Umbilical cord (tissue), 2 donors: ENCODE measurements at places on chromosomes 16 and 17.

DNA sequence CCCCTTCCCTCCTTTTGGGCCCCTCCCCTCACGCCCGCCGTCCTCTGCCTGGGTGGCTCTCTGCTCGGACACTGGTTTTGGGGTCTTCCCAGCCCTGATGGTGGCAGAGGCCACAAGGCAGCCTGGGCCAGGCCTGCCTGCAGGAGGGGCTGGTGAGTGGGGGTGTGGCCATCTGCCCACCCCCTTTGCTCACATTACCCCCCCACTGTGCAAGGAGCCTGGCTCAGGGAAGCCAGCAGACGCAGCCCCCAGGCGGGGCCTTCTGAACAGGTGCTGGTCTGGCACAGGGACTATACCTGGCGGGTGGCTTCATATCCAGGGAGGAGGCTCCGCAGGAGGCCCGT lies 10.7 kb upstream of the ZFPM1 start:
- DNase-seq = no peak

DNA sequence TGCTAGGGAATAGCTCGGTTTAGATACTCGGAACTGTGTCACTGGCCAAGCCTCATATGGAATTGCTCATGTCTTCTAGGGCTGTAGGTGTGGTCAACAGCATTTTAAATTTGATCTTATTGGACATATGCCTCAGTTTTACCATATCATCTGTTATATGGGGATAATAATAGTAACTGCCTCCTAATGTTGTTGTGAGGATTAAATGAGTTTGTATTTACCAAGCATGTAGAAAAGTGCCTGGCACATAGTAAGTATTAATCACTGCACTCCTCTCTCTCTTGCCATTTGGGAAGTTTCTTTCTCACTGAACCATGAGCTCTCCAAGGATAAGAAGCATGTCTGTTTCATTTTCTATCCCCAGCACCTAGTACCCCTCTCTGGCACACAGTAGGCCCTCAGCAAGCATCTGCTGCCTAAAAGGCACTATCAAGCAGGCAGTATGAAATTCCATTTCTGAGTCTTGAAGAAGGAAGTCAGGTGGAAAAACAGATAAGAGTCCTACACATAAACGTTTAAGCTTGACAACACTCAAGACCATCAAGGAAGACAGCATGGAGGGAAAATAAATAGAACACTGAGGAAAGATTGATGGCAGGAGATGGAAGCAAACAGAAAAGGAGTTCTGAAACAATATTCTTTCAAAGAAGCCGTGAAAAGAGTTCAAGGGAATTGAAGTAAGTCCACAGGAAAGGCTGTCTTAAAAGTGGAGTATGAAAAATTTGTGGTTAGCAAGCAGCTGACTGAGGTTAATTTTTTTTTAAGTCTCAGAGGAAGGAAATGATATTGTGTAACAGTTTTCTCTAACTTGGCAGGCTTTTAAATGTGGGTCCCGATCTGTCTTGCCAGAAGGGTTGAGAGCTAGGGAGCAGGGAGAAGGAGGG lies 2.2 kb upstream of the ATP6V0A1 start:
- peak; percentile 74 for DNase-seq

DNA sequence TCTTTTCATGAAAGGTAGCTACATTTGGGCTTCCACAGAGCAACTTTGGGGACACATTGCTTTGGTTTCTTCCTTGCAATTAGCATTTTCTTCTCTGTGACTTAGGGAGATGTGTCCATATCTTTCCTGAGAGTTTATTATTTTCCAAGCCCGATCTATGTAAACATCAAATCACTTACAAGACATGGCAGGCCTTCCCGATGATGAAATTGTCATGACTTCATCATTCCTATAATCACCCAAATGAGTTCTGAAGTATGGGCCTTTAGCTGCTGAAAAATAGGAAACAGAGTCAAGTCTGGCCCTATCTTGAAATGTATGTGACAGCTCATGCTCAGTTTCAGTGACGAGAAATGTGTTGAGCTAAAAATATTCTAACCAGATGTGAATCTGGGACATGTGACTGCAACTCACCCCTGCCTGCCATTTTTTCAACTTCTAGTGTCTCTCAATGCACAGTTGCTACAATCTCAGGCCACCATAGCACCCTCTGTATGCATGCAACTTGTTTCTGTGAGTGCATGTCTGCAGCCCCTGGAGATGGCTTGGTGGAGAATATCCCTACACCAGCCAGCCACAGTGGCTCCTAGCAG lies 199.6 kb upstream of the MAF start:
- DNase-seq = no peak

GRCh38 chr16:31071861-31072260 lies 2.2 kb downstream of the ZNF668 start:
- no peak for DNase-seq

DNA sequence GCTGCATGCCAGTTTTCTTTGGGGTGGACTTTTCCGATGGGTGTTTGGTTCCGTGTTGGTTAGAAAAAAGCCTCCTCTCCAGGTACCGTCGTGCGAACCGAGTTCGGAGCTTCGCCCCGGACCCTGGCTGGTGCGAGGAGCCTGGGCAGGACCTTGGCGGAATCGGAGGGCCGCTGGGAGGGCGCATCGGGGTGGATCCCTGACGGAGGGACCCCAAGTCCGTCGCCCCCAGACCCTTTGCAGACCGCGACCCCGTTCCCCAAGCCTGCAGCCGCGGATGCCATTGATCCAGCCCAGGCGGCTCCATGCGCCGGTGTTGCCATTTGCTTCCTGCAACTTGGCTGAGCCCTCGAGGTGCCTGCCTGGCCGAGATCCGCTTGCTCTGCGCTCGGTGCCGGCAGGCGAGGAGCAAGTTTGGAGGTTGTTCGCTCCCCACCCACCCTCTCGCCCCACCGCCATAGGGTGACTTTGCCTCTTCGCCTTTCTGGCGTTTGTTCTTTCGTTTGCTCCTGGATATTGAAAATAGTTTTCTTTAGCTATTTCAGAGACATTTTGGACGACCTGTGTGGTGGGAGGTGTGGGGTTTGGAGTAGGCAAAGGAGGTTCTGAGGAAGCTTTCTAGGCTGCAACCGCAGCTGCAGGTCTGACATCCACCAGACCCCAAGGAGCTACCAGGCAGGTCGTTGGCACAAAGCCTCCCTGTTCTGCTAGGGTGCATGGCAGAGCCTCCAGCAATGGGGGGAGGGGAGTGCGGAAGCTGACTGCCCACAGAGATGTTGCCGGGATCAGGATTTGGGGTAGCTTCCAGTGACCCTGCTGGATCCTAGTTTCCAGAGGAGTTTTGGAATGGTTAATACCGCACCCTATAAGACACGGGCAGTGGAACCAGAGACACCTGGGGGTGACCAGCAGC lies 58.2 kb downstream of the RAP1GAP2 start:
- no peak for DNase-seq

GRCh38 chr17:65154770-65155589 lies 17.8 kb downstream of the RGS9 start:
- no peak for DNase-seq

DNA sequence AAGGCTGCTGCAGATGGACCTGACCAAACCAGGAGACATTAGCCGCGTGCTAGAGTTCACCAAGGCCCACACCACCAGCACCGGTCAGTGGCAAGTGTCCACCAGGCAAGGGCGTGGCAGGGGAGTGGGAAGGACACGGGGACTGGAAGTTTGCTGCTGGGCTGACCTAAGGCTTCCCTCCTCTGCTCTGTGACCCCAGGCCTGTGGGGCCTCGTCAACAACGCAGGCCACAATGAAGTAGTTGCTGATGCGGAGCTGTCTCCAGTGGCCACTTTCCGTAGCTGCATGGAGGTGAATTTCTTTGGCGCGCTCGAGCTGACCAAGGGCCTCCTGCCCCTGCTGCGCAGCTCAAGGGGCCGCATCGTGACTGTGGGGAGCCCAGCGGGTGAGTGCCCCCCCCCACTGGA lies 4.8 kb downstream of the HSD11B2 start:
- DNase-seq = no peak

GRCh38 chr16:2429771-2430663 lies 770 bp downstream of the CCNF start:
- DNase-seq = peak; percentile 35

DNA sequence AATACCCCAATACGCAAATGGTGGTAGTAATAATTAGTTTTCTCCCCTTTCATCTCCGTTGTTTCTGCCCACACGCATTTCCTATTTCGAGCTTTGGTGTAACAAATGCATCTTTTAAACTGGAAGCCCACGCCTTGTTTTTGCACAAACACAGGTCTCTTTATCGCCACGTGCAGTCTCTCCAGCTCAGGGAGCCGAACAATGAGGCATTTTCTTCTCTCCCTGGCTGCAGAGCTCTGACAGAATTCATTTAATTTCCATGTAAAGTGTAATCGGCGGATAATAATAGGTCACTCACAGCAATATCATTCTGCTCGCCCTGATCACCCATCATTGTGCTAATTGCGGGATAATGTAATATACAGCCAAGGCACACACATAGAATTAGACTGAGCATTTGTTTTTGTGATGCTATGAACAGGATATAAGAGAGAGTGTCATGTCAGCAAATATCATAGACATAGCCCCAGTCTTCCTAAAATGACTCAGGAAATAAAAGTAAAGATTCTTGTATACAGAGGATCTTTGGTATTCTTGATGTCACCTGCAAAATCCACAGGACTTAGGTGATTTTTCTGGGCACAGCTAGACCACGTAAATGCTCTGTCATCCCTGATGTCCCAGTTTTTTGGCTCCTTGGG lies 452.6 kb upstream of the CDH11 start:
- no peak for DNase-seq

- peak; percentile 60 for DNase-seq
Measured at GRCh38 chr17:336110-337021, 16.2 kb downstream of the RPH3AL start.

DNA sequence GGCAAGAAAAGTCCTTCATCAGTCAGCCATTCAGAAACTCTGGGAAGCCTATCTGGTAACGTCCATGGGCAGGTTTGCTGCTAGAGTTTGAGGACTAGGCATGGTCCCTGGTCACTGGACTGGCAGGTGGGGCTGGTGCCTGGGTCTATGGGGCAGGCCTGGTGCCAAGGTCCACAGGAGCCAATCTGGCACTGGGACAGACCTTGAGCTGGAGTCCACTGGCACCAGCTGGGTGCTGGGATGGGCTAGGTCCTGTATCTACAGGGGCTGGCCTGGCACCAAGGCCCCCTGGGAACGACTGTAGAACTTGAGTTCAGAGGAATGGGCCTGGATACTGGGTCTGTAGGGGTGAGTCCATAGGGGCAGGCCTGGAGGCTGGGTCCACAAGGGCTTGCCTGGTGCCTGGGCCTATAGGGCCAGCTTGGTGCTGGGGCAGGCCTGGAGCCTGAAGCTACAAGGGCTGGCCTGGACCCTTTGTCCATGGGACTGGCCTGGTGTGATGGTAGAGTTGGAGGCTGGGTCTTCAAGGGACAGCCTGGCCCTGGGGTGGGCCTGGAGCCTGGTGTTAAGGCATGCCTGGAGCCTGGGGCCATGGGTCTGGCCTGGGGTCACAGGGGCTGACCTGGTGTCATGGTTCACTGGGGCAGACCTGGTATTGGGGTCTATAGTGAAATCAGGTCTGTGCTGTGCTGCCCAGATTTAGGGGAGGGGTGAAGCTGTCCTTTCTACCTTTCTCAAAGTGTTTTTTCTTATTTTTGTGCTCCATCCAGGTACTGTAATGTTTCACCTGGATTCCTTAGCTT lies 30.5 kb upstream of the NKD1 start:
- no peak for DNase-seq

- DNase-seq = no peak
Measured at GRCh38 chr17:1552932-1553331, 9.7 kb downstream of the PITPNA start.

DNA sequence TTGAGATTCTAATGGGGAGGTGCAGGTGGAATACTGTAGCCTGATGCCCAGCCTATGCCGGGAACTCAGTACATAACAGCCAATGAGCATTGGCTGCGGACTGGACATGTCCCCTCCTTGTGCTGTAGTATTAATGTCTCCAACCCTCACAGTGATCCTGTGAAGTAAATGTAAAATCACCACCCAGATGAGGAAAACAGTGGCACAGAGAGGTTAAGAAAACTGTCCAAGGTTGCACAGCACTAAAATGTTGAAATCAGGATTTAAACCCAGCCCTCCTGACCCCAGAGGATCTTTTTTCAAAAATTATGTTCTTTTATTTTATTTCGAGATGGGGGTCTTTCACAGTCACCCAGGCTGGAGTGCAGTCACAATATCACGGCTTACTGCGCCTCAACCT lies 7.9 kb downstream of the NLRC5 start:
- DNase-seq = no peak

DNA sequence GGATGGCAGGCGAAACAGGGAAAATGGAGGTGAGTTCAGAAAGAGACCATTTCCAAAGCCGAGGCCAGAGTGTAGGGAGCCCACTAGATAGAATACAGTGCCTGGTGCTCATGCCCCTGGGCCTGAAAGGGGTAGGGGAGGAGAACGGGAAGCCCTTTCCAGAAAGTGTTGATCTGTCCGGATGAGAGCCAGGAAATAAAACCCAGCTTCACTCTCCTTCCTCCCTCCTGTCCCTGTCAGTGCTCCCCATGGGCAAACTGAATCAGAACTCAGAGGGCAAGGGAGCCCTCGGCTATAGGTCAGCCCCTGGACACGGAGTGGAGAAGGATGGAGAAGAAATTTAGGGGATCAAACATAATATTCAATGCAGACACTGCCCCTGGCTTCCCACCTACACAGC lies 57.7 kb upstream of the RPL38 start:
- DNase-seq = no peak

DNA sequence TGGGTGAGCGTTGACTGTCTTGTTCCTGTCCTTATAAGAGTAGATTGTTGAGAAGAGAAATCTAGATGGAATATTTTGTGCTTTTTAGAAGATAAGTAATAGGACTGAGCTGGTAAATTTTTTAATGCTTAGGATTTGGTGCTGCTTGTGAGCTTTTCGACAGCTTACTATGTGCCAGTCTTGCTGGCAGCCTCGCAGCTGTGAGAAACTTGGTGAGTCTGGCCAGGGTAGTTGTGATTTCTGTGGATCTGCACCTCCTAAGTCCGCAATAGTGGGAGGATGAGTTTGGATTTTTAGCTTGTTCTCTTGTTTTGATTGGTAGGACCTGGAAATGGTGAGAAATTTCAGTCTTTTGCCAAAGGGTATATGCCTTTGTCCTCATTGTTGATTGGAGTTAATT lies 3.6 kb downstream of the SOCS7 start:
- no peak for DNase-seq

GRCh38 chr16:74480150-74481029 lies 59.1 kb upstream of the CLEC18B start:
- peak; percentile 63 for DNase-seq

GRCh38 chr16:25413975-25414374 lies 156.3 kb upstream of the ZKSCAN2 start:
- peak; percentile 72 for DNase-seq

GRCh38 chr16:66507731-66508239 lies 42.1 kb downstream of the TK2 start:
- DNase-seq = no peak
